Stimulated activated CD8-positive, alpha-beta memory T cell treated with anti-CD3 and anti-CD28 coated beads, Interleukin-15, amount 100 ng/mL, for 24 hours (primary cell): ENCODE measurements at places on chromosomes 11 and 22.

DNA sequence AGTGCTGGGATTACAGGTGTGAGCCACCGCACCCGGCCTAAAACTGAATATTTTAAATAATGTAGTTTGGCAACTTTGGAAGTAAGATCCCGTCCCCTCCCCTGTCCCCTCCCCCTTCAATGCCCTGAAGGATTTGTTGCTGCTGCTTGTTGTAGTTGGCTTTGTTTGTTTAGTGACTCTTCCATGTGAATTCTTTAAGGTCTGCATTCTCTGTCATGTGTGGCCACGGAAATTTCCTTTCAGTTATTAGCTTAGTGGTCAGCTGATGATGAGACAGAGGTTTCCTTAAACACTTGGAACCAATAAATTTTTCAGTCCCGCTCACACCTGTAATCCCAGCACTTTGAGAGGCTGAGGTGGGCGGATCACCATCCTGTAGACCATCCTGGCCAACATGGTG lies 109.9 kb downstream of the MPPED1 start:
- DNase-seq: no peak

DNA sequence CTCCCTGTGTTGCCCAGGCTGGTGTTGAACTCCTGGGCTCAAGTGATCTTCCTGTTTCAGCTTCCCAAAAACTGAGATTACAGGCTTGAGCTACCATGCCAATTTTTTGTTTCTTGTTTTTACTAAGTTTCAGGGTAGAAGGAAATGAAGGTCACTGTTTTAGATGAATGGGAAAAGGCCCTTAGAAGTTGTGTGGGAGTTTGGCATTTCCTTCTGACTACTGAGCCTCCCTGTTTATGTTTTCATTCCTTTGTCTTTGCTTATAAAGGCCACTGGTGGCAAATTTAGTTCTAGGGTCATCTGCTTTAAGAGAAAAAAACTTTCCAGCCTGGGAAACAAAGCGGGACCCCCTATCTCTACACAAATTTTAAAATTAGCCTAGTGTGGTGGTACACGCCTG lies 22.1 kb downstream of the SRPRA start:
- no peak for DNase-seq

- no peak for DNase-seq
These were observed 687.9 kb downstream of the NTM start for GRCh38 chr11:132058211-132058772.

GRCh38 chr22:26398741-26399153 lies 30.3 kb upstream of the ASPHD2 start:
- no peak for DNase-seq

DNA sequence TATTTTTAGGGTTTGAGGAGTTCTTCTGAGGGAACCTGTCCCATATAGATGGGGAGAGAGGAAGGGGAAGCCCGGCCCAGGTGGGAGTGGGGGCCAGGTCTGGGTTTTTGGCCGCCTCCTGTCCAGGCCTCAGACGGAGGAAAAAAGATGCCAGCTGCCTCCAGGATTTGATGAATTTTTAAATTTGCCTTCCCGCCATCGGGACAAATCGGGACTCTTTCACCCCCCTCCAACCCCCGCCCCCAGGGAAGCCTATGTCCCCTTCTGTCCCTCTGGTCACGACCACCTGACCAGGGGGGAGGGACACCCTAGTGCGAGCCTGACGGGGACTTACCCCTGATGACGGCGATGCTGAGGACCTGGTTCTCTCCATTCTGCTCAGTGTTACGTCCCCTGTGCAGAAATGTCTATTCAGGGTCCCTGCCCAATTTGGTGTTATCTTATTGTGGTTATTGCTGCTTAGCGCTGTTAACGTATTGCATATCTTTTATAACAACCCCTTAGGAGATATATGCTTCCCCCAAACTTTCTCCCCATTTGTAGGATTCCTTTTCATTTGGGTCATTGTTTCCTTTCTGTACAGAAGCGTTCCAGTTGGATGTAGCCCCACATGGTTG lies 115.9 kb upstream of the GRK3 start:
- DNase-seq: no peak

- no peak for DNase-seq
These were observed 607 bp downstream of the PLAAT3 start for GRCh38 chr11:63613517-63614135.

DNA sequence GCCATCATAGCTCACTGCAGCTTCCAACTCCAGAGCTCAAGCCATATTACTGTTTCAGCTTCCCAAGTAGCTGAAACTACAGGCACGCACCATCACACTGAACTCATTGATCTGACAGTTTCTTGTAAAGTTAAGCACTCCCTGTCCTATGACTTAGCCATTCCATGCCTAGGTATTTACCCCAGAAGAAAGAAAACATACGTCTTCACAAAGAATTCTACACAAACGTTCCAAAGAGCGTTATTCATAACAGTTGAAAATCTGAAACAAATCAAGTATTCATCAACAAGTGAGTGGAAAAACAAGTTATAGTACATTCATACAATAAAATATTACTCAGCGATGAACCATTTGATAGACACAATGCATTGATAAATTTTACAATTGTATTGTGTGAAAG lies 7.8 kb upstream of the NLRP10 start:
- no peak for DNase-seq

- no peak for DNase-seq
These were observed 98.0 kb downstream of the KIF18A start for GRCh38 chr11:28009996-28010395.

DNA sequence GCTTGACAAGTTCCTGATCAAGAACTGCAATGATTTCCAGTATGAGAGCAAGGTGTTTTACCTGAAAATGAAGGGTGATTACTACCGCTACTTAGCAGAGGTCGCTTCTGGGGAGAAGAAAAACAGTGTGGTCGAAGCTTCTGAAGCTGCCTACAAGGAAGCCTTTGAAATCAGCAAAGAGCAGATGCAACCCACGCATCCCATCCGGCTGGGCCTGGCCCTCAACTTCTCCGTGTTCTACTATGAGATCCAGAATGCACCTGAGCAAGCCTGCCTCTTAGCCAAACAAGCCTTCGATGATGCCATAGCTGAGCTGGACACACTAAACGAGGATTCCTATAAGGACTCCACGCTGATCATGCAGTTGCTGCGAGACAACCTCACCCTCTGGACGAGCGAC lies 12.0 kb downstream of the YWHAH start:
- no peak for DNase-seq

DNA sequence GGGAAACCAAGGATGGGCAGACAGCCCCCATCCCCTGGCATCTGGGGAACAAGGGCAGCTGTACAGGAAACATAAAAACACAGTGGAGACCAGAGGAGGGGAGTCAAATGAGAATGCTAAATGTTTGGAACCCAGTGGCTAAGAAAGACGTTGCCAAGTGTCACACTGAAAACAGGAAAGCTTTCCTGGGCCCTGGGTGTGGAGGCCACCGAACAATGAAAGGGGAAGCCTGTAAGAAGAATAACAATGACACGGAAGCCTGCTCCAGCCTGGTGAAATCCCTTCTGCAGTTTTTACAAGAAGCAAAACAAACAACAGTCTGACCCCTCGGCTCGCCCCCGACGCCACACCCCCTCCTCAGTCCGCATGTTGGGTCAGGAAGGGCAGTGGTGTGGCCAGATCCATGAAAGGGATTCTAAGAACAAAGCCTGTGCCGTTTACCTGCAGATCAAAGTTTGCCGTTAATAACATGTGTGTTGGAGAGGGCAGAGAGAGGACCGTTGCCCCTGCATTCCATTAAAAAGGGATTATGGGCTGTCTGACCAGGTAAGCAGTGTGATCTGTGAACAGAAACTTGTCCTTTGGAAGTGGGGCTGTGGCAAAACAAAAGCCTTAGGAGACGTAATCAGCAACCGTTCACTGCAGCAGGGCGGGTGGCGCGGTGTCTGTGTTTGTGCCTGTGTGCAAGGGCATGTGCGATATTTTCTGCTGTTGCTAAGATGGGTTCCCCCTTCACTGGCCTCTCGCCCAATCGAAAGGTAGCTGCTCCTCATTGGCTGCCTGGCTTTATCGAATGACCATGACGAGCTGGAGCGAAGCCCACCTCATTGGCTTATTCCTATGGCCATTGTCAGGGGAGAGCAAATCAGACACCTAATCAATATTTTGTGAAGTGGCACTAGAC lies 113.7 kb upstream of the BLID start:
- no peak for DNase-seq

DNA sequence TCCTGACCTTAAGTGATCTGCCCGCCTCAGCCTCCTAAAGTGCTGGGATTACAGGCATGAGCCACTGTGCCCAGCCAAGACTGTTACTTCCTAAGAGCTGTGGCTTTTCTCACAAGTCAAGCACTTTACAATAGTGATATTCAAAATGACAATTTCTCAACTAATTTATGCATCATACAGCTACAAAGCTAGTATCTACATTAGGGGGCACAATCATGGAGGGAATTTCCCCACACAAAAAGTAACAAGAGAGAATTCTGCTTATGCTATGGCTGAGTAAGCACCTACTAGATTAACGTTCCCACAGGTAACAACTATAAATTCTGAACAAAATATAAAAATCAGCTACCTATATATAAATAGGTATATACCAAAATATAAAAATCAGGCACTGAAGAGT lies 72.7 kb downstream of the SBF2 start:
- no peak for DNase-seq

GRCh38 chr11:110962921-110963320 lies 250.7 kb upstream of the ARHGAP20 start:
- DNase-seq: no peak

- no peak for DNase-seq
These were observed 2.4 kb downstream of the FADS1 start for GRCh38 chr11:61814247-61814957.

- no peak for DNase-seq
These were observed 583 bp downstream of the TAF1D start for GRCh38 chr11:93740730-93741093.

- DNase-seq: no peak
These were observed 113.3 kb upstream of the SLC22A12 start for GRCh38 chr11:64477675-64478074.

- DNase-seq: no peak
These were observed 20.8 kb upstream of the GAB2 start for GRCh38 chr11:78438298-78438975.

GRCh38 chr22:27810609-27811151 lies 9.1 kb upstream of the MN1 start:
- no peak for DNase-seq

GRCh38 chr11:96001037-96001436 lies 77.1 kb upstream of the MTMR2 start:
- DNase-seq: no peak

DNA sequence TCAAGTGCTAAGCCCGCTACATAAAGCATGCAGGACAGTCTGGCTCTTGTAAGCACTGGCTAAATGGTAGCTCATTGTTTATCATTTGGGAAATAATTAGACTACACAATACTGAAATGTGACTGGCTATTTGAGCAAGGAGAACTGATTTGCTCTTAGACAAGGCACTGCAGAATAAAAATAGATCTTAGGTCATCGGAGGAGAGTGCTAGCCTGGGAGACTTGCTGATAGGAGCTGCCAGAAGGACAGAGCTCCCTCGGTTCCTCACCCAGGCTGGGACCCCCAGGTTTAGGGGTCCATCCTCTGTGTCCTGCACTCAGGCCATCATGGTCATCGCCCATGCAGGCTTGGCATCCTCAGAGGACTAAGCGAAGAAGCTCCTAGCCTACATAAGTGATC lies 184.4 kb upstream of the NCAM1 start:
- no peak for DNase-seq

DNA sequence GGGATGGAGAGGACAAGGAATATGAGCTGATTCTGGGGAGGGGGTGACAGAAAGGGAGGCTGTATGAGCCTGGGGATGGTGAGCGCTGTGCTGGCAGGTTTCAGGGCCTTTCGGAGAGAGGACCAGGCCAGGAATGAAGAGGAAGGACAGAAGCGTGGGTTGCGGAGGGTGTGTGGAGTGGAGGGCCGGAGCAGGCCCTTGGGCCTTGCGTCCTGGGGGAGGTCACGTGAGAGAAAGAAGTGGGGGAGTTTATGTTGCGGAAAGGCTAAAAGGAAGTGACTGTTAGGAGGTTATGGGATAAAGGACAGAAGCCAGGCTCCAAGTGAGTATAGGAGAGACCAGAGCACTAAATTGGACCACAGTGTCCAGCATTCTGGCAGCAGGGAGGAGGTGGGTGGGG lies 17.5 kb downstream of the BCR start:
- no peak for DNase-seq

DNA sequence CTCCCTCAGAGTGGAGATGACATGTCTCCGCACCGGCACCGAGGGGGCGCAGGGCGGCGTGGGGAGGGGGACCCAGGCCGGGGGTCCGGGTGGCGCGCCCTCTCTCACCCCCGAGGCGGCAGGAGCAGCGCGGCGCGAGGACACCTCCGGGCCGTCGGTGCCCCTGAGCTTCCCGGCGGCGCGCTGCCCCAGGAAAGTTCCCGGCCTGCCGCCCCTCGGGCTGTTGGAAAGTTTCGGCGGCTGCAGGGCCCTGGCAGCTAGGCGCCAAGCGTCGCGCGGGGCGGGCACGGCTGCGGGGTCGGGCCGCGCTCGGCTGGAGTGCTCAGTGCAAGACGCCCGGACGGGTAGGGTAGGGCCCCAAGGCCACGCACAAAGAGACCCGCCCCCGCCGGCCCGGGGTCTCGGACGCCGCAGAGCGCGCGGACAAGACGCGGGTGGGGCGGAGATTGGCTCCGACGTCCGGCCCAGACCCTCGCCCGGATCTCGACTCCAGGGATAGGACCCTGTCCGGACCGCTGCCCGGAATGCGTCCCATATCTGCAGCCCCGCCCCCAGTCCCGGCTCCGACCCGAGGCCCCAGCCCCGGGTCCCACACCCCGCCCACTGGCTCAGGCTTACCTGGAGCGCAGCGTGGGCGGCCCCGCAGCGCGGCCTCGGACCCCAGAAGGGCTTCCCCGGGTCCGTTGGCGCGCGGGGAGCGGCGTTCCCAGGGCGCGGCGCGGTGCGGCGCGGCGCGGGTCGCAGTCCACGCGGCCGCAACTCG lies 471 bp downstream of the ARVCF start:
- DNase-seq: no peak

- DNase-seq: peak; percentile 33
These were observed at the start of gene OAF for GRCh38 chr11:120210626-120211521. TSS of gene OAF (plus strand) at chr11:120211032. CDS start at chr11:120211280, 248 bp downstream.

DNA sequence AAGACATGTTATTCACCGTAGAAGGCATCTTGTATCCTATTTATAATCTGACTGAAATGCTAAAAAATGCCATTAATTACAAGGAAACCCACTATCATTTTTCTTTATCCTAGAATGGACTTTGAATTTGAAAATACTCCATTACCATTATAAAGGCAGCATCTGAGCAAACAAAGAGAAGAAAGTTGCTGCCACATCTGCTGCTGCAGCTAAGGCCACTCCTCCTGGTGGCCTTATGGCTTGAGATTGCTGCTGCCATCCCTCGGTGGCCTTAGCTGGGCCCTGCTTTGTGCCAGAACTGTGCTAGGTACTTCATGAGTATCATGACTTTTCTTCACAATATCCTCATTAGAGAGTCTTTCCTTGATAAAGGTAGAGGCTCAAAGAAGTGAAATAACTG lies 1210.1 kb upstream of the TENM4 start:
- DNase-seq: no peak

GRCh38 chr11:24709928-24710565 lies 213.2 kb downstream of the LUZP2 start:
- no peak for DNase-seq
